Urothelium cell line (cell line): ENCODE measurements at places on chromosomes 4 and X.

DNA sequence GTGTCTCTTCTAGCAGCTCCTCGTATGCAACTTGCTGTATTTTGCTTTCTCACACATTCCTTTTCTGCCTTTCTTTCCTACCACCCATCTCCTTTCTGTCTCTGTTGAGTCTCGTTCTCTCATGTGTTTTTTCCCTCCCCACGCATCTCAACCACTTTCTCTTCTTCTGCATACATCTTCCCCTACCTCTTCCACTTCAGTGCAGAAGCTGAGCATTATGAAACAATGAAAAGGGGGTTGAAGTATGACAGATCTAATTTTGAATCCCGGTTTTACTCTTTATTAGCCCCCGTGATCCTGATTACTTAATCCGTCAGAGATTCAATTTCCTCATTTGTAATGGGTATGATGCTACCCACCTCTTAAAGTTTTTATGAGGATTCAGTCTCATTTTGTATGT, 7.3 kb downstream of the FAM241A start:
- no peak for DNase-seq

DNA sequence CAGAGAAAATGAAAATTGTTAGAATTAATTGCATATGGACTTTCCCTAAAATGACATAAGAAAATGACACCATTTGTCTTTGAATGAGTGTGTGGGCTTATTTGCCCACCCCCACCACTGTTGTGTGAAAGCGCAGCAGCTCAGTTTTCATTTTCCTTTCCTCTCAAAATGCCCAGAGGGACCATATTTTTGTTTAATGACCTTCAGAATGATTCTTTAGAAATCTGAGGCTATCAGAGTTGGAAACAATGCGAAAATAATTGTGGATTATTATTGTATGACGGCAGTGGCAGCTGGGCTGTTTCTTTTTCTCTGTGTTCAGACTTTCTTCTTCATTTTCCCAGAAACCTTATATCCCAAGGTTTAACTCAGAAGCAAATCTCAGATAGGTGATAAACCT, 44.6 kb upstream of the TEX13A start:
- DNase-seq: no peak

DNA sequence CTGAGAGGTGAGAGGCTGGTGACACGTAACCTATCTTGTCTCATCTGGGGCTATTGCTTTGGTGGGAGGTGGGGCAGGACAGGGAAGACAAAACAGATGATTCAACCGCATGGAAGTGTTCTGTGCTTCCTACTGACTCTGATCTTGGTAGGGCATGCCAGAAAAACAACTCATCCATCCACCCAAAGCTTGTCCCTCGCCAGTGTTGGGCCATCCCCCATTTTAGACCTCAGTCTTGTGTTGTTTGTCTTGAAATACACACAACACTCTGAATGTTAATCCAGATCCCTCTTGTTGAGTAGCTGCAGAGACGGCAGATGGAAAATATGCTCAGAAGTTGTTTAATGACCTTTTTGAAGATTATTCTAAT, 377 bp downstream of the CHRNA9 start:
- peak; percentile 30 for DNase-seq

DNA sequence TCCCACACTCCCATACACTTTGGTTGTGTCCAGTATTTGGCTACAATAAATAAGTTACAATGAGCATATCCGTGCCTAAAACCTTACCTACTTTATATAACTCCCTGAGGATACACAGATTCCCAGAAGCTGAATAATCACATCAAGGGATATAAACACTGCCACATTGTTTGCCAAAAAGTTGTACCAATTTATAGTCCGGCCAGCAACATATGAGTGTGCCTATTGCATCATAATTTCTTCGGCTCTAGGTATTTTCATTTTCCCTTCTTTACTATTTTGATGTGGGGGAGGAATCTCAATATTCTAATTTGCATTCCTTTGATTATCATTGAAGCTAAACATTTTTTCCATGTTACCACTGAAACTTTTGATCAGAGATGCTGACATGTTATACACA, 146.4 kb downstream of the PCDH19 start:
- no peak for DNase-seq

GRCh38 chr4:90546114-90546513, 418.9 kb downstream of the CCSER1 start:
- peak; percentile 9 for DNase-seq

- DNase-seq: no peak
Observed at GRCh38 chrX:78769101-78769755, 21.7 kb downstream of the LPAR4 start.

DNA sequence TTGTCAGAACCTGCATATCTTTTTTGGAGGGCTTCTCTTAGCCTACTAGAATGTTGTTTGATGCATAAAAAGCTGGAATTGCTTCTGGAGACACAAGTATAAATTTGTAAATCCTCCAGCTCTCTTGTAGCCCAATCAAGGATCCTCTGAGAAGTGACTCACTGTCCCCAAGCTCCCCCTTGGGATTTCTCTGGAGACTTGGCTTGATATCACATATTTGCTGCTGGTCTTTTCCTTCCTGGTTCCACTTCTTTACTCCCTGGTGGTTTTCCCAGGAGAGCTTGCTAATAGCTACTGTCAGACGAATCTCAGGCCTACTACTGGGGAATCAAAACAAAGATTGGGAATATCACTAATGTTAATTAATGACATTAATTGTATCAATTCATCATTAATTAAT, 173.1 kb downstream of the STK32B start:
- DNase-seq: no peak

DNA sequence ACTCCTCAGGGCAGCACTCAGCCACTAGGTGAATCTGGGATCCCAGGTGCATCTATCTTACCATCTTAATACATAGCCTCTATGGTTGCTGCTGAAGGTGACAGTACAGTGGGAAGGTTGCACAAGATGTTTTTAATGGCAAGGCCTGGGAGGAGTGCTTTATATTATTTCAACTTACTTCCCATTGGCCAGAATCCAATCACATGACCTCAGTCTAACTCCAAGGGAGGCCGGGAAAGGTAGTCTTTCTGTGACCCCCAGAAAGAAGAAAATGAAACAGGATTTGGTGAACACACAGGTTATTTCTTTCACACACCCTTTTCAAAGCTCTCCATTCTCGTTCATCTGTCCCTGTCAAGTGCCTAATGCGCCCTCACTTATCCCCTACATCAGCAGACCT, 189.1 kb upstream of the ATP6AP2 start:
- no peak for DNase-seq

- DNase-seq: no peak
Observed at GRCh38 chr4:24094726-24095125, 204.9 kb upstream of the PPARGC1A start.

DNA sequence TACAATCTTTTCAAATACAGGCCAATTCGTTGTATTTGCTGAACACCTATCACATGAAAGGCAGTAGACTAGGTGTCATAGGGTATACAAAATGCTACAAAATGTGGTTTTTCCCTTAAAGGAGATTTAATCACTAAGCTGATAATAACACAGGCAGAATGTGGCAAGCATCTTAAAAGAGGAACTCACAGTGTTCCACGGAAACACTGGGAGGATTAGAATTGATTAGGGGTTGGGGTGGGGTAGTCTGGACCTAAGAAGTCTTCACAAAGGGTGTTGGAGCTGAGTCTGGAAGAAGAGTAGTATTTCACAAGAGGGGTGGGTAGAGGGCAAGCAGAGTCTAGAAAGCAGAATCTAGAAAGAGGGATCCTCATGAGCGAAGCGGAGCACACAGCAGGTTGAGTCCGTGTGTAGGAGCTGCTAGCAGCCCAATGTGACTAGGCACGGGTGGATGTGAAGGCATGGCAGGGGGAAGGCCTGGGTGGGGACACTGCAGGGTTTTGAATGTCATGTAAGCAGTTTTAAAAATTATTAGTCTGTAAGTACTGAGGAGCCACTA, 123.6 kb downstream of the MGST2 start:
- DNase-seq: no peak

DNA sequence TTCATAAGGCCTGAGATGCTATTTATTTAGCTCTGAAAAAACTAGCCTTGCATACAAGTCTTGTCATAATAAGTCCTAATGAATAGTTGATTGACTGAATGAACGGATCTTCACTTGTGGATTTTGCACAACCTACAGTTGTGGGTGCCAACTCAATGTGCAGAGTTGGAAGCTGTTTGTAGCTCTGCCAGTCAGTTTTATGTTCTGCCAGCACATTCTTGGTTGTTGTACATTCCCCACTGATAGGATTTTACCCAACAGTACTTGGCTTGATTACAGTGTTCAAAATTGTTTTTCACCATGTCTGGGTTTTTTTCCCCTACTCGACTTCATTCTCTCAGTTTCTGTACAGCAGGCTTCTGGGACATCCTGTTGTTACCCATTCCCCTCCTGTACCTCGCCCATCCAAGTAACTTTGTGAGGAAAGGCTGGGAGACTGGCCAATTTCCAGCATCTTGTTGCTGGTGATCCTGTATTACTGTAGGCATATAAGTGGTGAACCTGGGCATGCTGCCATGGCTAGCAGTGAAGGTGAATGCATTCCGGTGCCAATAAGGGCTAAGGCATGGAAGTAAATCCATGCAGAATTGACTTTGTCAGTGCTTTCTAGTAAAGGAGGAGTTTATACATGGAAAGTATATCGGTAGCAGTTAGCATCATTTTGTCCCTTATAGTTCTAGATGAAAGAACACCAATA, 22.8 kb downstream of the IL1RAPL1 start:
- DNase-seq: no peak

DNA sequence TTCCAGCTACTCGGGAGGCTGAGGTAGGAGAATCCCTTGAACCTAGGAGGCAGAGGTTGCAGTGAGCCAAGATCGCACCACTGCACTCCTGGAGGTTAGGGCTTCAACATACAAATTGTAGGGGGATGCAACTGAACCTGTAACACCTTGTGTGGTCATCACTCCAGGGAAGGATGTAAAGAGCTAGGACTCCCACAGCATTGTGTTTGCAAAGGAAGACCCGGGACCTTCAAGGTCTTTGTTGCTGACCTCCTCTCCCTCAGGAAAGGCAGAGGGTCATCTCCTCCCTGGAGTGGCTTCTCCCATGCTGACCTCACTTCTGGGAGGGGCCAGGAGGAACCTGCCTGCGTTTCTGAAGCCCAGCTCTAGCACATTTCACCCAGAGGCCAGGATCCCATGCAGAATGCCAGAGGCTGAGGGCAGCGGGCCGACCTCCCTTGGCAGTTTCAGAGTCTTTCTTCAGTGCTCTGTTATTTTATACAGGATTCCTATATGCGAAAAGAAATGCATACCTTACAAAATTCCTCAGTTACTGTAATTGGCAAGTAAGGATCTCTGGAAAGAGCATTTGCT, 80.2 kb downstream of the HTRA3 start:
- no peak for DNase-seq

GRCh38 chrX:34563061-34563460, 94.0 kb downstream of the TMEM47 start:
- no peak for DNase-seq

DNA sequence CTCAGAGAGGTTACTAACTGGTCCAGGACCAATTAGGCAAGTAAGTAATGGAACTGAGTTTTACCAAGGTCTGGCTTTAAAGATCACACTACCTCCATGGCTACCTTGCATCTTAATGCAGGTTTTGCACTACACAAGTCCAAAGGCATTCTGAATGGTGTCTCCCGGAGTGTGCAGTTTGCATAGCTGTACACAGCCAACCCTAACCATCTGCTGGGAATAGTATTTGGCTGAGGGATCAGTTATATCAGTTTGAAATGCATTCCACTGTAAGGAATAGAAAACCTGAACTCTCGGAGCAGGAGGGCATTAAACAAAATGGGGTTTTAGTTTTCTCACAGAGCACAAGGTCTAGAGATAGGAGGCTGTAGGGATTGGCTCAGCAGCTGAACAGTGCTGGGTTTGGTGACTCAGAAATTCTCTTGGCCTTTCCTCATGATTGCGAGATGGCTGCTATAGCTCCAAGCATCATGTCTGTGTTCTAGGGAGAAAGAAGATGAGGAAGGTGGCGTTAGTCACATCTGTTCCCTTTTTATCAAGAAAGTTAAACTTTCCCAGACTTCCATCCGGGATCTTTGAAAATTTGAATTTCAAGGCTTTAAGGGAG, 177.1 kb downstream of the NHS start:
- no peak for DNase-seq
